Right ventricle myocardium superior (tissue), 1 donor: ENCODE measurements at places on chromosomes 3 and 15. TPM values are rescaled to one million over a fixed set of nuclear protein-coding genes. Genes with fewer than 3 reads are reported as not detected.

LRRN1 gene
- total RNA-seq: 0.05 TPM

GOLGA8G gene
- total RNA-seq: not detected

SFMBT1 gene
- 15.7 TPM for total RNA-seq

FOXL2NB gene
- not detected for total RNA-seq

GRAMD2A gene
- not detected for total RNA-seq

CCDC54 gene
- total RNA-seq: not detected

MLH1 gene
- 42.7 TPM for total RNA-seq

ZNF860 gene
- 0.08 TPM for total RNA-seq

PRSS50 gene
- 0.16 TPM for total RNA-seq

DCUN1D1 gene
- total RNA-seq: 32.2 TPM

PIGZ gene
- 2.2 TPM for total RNA-seq

CPA3 gene
- 2.1 TPM for total RNA-seq

GOLGA8T gene
- not detected for total RNA-seq

CLCN2 gene
- total RNA-seq: 1.9 TPM

EPHB3 gene
- 2.2 TPM for total RNA-seq

GABRR3 gene
- total RNA-seq: not detected

RBSN gene
- 17.1 TPM for total RNA-seq

GOLGA6B gene
- not detected for total RNA-seq

SRGAP3 gene
- total RNA-seq: 5.1 TPM

CYP1A2 gene
- not detected for total RNA-seq

CA12 gene
- 0.27 TPM for total RNA-seq

SUCNR1 gene
- 0.08 TPM for total RNA-seq

UBA5 gene
- 38.8 TPM for total RNA-seq

ALDH1A3 gene
- 2.9 TPM for total RNA-seq

SH3GL3 gene
- not detected for total RNA-seq

SI gene
- total RNA-seq: not detected

GUCA1C gene
- total RNA-seq: 0.32 TPM

PLA2G4B gene
- total RNA-seq: 3.6 TPM

CDHR4 gene
- total RNA-seq: not detected

PSTPIP1 gene
- 5.0 TPM for total RNA-seq

AADACL2 gene
- total RNA-seq: not detected

FBXO40 gene
- 207 TPM for total RNA-seq

UACA gene
- 27.9 TPM for total RNA-seq

TM4SF1 gene
- 110 TPM for total RNA-seq

PRKCD gene
- 15.3 TPM for total RNA-seq

SLC12A1 gene
- not detected for total RNA-seq

GOLGA6L7 gene
- total RNA-seq: not detected

CEMIP gene
- total RNA-seq: not detected

CLSTN2 gene
- total RNA-seq: 7.8 TPM

LIPH gene
- total RNA-seq: 0.43 TPM

RARRES1 gene
- total RNA-seq: 9.1 TPM

AAGAB gene
- 18.1 TPM for total RNA-seq

TRIM42 gene
- total RNA-seq: not detected

TXNRD3 gene
- 5.4 TPM for total RNA-seq

ARGFX gene
- not detected for total RNA-seq

KLHL6 gene
- total RNA-seq: 0.65 TPM

CLRN1 gene
- total RNA-seq: not detected

SUSD5 gene
- 2.4 TPM for total RNA-seq

SLC12A8 gene
- 0.30 TPM for total RNA-seq

TGM4 gene
- total RNA-seq: not detected

TRPM1 gene
- not detected for total RNA-seq

EXD1 gene
- not detected for total RNA-seq

GPR87 gene
- not detected for total RNA-seq

MST1R gene
- 1.5 TPM for total RNA-seq

NEK11 gene
- 1.3 TPM for total RNA-seq

SERINC4 gene
- 0.19 TPM for total RNA-seq
